ENCODE measurements at places on chromosomes 1 and 21.

GRCh38 chr1:114352797-114353196, 158.2 kb downstream of the TRIM33 start:
- peak; percentile 17 for DNase-seq

GRCh38 chr21:45999581-46000181, 18.1 kb downstream of the COL6A1 start:
- no peak for DNase-seq

DNA sequence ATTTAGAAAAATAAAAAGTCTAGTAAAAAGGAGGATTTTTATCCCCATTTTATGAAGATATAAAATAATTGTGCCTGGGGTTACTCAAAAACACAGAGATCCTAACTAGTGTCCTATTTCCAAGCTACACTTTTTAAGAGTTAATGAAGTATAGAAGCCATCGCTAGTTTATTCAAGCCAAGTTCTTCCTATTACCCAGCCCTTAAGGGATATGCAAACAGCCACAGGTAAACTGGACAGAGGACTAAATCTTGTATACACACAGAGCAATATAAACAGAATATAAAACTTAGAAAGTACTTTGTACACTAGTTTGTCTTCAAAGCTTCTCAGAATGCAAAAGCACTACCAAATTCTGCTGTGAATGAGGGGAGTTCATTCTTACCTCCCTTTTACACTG, 111.1 kb downstream of the RERE start:
- DNase-seq: no peak

DNA sequence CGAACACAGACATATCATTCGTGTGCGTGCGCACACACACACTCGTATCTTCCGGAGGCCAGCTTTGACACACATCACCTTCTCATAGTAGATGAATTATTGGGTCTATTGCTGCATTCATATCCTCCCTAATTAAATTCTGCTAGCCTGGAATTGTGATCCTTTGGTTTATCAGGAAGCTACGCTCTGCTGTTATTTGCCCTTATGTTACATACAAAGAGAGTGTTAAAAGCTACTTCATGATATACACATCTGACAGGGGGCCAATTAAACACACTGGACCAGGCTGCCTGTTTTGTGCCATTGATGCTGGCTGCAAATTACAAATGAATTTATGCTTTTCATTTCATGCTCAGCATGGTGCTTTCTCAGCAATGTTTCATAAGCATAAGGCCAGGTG, 252.0 kb downstream of the RHOU start:
- DNase-seq: no peak

DNA sequence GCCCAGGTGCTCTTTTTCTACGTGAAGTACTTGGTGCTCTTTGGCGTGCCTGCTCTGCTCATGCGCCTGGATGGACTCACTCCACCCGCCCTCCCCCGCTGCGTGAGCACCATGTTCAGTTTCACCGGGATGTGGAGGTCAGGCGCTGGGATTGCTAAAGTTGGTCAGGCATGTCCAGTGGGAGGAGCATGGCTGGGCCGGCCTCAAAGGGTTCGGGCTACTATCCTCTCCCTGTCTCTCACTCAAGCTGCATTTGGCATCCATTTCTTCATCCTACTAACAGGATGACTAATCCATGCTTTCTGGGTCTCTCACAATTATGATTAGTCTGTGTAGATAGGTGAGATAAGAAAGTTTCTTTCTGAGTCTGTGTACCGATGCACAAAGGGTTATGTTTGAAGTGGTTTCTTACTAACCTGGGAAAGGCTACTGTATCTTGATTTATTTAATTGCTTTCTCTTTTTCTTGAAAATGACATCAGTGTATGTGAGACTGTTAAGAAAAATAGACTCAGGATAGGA, 135.9 kb downstream of the HHAT start:
- DNase-seq: no peak
